ENCODE measurements at places on chromosomes 16 and 17.
A peak's percentile ranks its signal among the peaks of the same experiment; 100 is the strongest.

DNA sequence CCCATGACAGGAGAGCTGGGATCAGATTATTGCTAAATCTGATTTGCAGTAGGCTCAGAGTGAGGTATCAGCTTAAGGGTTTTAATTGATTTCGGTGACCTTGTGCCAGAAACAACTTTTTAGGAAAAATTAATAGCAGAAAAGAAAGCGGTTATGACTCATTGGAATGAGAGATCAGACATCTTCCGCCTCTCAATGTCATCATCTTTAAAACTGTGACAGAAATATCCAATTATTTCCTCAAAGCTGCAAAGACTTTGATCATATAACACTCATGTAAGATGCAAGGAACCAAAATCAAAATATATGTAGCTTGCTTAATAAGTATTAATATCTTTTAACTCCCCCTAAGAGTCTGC is 190.1 kb upstream of the FOXF1 start:
- no peak for ATAC-seq

GRCh38 chr17:561116-561515 is 153.5 kb downstream of the VPS53 start:
- peak; percentile 13 for ATAC-seq

DNA sequence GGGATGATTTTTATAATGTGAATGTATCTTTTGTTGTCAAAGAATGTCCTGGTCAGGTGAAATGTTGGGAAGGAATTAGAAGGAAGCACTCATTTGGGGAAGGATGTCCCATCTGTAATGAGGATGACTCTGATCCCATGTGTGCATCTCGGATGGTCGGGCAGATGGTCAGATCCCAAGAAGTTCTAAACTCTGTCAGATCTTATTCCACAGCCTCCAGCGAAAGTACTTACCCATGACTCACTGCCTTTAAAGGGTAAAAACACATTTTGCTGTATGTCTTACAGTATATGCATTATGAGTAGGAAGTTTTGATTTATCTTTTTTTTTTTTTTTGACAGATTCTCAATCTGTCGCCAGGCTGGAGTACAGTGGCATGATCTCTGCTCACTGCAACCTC is 548 bp upstream of the KRTAP4-11 start:
- no peak for ATAC-seq

DNA sequence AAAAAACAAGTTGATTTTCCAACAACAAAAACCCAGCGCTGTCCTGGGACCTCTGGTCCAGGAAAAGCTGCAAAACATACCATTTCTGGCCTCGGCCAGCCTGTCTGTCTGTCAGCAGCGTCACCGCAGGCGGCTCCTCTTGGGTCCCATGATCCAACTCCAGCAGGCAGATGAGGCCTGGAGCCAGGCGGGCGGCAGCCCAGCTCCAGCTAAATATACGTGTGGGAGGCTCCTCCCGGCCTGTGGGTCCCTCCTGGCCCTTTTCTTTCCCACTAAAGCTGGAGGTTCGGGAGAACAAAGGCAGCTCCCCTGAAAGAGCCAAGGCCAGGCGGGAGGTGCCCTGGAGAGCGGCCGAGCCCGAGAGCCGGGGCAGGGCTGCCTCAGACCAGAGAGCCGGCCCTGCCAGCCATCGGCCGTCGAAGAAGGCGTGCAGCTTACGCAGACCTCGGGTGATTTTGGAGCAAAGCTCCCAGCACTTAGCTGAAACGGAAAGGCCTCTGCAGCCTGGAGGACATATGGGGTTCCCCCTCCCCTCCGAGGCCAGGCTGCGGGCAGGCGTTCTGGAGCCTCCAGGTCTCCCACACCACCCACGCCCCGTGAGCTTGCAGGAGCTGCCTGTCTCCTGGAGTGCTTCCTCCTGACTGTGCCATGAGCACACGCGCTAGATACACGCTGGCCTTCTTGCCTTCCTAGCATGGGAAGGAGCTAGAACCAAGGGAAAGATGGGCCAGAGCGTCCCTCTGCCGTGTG is 19.9 kb upstream of the JPH3 start:
- ATAC-seq, result peak; percentile 77

- ATAC-seq, result no peak
Measured at GRCh38 chr17:80455784-80456183, 20.6 kb downstream of the NPTX1 start.
